NCI-H2107 (cell line): ENCODE measurements at places on chromosomes 1 and 21.

DNA sequence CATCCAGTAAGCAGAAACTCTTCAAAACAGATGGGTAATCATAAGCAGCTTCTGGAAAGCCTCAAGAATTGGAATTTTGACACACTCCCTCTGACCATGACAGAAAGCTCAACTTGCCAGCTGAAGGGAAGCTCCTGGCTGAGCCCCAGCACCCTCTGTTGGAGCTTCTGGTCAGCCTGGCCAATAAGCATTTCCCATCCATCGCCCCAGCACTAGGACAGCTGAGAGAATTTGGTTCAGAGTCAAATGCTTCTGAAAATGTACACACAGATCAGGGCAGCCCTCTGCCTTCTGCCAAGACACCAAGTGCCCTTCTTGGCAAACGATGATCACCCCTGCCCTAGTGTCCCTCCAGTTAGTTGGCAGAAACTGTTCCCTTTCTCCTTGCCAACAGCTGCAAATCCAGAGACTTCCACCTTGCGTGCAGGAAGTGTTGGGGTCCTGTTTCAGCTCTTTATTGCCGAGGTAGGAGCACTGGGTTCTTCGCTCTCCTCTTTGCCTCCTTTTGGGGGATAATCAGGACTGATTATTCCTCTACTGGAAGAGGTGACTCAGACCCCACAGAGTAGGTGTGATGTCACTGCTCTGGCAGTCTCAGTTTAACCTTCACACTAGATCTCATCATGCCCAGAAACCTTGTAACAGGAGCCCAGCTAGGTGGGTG is 11.9 kb downstream of the PIGV start:
- no peak for DNase-seq

GRCh38 chr1:62417351-62417999 is 19.4 kb upstream of the USP1 start:
- no peak for DNase-seq

DNA sequence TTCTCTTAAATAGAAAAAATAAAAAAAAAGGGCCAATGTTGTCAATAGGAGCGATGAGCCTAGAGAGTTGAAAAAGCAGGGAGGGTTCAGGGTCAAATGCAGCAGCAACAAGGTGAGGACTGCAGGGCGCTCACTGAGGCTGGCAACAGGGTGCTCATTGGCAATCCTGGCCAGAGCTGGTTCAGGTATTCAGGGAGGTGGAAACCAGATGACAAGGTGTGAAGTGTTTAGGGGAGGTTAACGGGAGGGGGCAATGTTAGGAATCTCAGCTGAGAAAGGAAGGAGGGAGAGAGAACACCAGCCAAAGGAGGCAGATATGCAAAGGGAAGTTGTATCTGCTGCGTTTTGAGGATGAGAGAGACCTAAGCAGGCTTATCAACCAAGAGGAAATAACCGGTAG is 129.8 kb upstream of the DAB1 start:
- DNase-seq, result no peak

DNA sequence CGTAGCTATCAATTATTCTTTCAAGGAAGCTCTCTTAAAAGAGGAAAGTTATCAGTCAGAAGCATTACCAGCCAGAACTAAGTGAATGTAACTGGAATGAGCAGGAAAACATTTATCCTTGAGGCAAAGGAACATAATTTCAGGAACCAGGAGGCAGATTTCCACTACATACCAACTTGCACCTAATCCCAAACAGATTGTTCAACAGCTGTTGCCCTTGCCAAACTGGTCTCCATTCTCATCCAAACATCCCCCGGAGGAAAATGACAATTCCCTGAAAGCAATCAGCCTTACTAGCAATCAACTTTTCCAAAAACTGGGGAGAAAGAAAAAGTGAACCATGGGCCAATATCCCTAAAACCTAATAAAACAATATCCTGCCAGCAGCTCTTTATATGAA is 35.0 kb downstream of the ENAH start:
- DNase-seq, result no peak

DNA sequence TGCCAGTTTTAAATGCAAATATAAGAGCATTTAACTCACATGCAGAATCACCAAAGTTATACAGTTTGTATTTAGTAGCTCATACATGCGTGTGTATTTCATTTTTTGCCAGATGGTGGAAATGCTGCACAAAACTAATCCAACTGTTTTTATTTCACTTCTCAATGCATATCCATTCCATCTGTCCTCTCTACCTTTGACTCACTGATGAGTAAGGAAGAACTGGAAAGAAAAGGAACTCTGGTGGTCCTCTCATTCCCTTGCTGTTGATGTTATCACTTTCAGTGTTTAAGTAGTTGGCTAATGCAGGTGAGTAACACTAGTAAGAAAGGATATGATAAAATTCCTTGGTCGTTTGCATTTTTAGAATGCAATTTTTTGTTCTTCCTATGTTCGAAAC is 5.7 kb upstream of the SLC1A7 start:
- DNase-seq, result no peak

- no peak for DNase-seq
Measured at GRCh38 chr1:81801651-81802456, 1.1 kb downstream of the ADGRL2 start.

- no peak for DNase-seq
Measured at GRCh38 chr1:87327376-87328271, 1.1 kb upstream of the LMO4 start.

- no peak for DNase-seq
Measured at GRCh38 chr1:56464294-56464693, 115.1 kb downstream of the PLPP3 start.

DNA sequence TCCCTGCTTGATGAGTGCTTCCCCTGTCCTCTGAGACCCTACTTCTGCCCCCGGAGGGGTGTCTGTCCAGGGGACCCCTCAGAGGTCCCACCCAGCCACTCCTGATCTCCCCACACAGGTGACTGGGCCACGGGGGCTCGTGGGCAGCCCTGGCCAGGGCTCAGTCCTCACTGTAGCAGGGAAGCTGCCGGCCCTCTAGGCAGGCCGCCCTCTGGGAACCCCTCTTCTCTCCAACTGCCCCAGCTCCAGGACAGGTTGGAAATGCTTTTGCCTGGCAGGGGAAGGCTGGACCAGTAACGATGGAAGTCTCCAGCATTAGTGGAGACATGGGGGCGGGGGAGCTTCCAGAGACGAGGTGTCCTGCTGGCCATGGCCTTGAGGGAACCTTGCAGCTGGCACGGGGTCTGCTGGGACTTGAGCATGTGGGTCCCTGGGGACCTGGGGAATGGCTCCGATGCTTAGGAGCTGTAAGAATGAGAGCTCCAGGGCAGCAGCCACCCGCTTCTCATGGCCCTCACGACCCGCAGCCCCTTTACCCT is 3.1 kb upstream of the FNDC10 start:
- DNase-seq, result no peak

- peak; percentile 16 for DNase-seq
Measured at GRCh38 chr1:223010582-223011504, 132.2 kb downstream of the TLR5 start.

GRCh38 chr1:10057796-10058195 is 25.0 kb downstream of the UBE4B start:
- no peak for DNase-seq

GRCh38 chr1:24325587-24326449 is 6.7 kb downstream of the GRHL3 start:
- DNase-seq, result no peak

DNA sequence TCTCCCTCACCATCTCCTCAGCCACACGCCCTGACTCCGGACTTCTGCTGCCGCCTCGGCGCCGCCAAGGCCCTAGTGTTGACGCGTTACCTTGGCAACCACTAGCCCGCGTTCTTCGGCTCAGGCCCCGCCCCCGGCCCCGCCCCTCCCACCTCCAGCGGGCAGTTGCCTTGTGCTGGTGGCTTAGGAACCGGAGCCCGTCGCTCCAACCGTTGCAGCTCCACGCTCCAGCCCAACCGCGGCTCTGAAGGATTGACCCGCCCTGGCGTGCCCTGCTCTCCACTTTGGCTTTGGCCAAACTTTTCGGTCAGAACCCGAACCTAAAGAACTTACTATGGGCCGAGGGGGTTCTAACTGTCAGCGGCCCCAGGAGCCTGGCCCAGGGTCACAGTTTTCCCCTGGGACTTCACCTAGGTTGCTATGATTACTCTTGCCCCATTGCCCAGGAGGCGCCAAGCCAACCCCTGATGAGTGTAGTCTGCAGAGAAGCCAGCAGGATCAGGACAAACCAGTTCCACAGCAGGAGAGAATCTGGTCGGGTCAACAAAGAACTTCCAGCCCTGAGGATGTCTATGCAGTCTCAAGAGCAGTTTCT is at the start of gene CFAP45:
Gene CFAP45 (minus strand): TSS at position 80 of the 595 bp plus-strand sequence. CDS start 67 bp downstream, at position 13.
- peak; percentile 21 for DNase-seq

DNA sequence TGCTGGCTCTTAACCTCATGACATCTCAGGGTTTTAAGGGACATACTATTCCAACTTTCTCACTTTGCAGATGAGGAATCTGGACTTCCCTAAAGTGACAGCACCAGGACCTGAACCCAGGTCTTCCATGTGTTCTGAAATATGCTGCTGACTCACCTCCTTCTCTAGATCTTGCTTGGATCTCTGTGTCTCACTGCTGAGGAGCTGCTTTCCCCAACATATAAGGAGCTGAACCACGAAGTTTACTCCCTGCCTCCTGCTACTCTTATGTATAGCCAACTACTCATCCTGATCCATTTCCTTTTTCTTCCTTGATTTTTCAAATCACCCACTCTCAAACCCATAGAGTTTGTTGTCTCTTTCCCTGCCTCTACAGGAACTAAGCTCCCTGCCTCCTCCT is 38.2 kb downstream of the ALG14 start:
- DNase-seq, result no peak

DNA sequence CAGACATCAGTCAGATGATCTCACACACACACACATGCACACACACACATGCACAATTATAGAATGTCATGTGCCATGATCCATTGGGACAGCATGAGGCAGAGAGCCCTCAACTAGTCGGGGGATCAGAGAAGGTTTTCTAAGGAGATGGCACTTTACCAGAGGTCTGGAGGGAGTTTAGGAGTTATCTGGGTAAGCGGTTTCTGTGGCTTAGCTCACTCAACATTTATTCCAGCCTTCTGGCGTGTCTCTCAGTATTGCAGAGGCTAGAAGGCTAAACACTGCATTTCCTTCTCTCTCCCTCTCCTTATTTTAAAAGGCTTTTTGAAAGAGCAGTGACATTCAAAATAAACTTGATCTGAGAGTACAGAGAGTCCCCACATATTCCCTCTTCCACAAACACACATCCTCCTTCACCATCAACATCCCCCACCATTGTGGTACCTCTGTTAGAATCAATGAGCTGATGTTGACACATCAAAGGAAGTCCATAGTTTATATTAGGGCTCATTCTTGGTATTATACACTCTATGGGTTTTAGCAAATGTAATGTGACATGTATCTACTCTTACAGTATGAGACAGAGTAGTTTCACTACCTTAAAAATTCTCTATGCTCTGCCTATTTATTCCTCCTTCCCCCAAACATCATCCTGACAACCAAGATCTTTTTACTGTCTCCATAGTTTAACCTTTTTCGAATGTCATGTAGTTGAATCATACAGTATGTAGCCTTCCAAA is 9.0 kb upstream of the PLA2G2A start:
- DNase-seq, result no peak

DNA sequence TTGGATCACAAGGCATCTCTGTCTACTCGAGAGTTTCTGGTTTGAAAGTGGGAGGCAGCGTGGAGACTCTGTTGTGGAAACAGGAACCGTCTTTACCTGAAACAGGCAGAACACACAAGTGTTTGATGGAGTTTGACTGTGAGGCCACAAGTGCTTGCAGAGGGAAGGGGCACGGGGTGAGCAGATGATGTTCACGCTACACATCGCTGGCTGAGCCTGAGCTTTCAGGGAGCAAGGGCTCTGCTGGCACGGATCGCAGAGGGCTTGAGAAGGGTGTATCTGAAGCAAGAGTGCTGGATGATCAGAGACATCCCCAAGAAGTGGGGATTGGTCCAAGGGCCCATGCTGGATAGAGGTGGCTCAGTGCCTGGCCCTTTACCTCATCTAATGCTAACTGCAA is 59.3 kb downstream of the IGSF21 start:
- DNase-seq, result no peak

DNA sequence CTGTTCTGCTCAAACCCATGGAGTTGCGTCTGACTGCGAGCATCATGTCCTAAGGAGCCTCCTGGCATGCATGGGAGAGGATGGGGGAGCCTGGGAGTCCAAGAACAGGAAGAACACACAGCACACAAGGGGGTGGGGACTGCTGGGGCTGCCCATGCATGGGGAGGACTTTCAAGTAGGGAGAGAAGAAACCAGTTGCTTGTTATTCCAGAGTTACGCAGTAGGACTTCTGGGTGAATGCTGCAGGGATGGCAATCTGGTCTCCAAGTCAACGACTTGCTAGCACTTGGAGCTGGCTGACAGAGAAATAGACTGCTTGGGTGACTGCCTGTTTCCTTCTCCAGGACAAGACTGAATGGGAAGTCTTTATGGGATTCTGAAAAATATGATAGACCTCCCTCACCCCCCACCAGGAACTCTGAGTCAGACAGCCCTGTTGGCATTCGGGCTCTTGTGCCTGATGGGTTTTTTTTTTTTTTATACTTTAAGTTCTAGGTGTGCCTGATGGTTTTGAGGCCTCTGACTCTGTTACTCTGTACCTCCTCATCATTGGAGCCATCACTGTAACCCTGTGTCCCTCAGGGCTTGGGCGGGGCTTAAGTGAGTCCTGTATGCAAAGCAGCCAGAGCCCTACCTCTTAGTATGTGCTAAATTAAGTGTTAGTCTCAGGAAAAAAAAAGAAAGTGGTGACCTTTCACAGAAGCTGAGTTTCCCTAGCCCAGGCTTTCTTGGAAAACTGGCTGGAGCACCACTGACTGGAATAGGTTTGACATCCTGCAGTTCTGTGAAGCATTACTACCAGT is 30.3 kb downstream of the MAP3K21 start:
- no peak for DNase-seq

GRCh38 chr1:6858596-6858995 is 73.3 kb downstream of the CAMTA1 start:
- no peak for DNase-seq

DNA sequence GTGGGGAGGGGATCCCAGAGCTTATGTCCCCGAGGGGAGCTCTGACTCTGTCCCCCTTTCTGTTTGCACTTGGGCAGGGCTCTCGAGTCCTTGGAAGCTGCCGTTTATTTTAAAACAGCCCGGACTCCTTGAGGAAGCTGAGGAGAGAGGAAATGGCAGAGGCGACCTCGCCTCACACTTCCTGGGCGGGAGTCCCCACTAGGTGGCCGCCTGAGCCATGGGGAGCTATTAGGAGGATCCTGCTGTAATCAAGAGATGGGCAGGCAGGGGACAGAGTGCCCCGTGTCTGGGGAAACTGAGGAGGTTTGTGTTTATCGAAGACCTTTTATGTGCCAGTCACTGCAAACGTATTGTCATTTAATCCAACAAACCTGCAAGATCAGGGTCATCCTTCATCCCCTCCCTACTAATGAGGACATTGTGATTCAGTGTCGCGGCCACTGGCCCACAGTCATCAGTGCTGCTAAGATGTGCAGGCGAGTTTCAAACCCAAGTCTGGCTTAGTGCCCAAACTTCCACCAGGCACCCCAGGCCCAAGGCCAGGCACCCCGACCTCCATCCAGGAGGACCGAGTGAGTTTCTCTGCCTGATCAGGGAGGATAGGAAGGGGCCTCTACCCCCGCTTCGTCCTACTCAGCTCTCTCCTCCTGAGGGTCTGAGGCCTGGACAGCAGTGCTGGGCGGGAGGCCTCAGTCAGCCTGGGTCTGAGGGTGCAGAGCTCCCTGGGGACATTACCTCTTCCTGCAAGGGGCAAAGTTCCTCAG is 316.9 kb upstream of the VAMP3 start:
- no peak for DNase-seq

GRCh38 chr1:31400393-31400792 is 12.6 kb upstream of the SERINC2 start:
- no peak for DNase-seq

- no peak for DNase-seq
Measured at GRCh38 chr1:222117809-222118208, 375.9 kb upstream of the DUSP10 start.

- no peak for DNase-seq
Measured at GRCh38 chr1:31201931-31202360, 37.7 kb downstream of the NKAIN1 start.
